ENCODE measurements at places on chromosomes 5 and 9. TPM values are rescaled to one million over a fixed set of nuclear protein-coding genes. Genes with fewer than 3 reads are reported as not detected.

The ENHO gene
- not detected for total RNA-seq

The CD74 gene
- total RNA-seq = 277 TPM

The LTC4S gene
- total RNA-seq = not detected

The LRRC19 gene
- total RNA-seq = not detected

The PCDHGA12 gene
- total RNA-seq = not detected

The GPR21 gene
- total RNA-seq = 0.45 TPM

The HMCN2 gene
- not detected for total RNA-seq

The NSMF gene
- total RNA-seq = 116 TPM

The NR4A3 gene
- total RNA-seq = 112 TPM

The MAMDC4 gene
- 19.1 TPM for total RNA-seq

The TMOD1 gene
- total RNA-seq = 0.47 TPM

The IFNA2 gene
- total RNA-seq = not detected

The FBLL1 gene
- total RNA-seq = not detected

The OR1J2 gene
- not detected for total RNA-seq
